ENCODE measurements at places on chromosomes 7 and 10. TPM values are rescaled to one million over a fixed set of nuclear protein-coding genes. Genes with fewer than 3 reads are reported as not detected.

DNA sequence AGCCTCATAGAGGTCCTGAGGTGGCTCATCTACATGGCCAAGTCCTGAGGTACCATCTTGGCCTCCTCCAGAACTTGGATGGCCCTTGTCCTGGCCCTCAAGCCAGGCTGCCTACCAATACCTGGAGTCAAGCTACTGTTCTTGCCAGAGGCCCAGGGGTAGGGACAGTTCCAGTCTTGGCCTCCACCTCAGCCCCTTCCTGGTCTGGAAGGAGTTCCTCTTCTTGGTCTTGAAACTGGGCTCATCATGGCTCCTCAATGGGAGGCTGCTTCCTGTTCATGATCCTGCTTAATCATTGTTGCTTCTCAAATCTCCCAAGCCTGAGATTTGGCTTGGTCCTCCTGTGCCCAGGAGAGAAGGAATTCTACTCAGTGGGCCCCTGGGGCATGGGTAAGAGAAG, 3.9 kb downstream of the HPS6 start:
- no peak for DNase-seq

FOXI2 gene
- not detected for total RNA-seq

ACHE gene
- total RNA-seq: 0.13 TPM

- no peak for DNase-seq
Observed at GRCh38 chr10:112244197-112244596, 39.0 kb upstream of the TECTB start.

DNA sequence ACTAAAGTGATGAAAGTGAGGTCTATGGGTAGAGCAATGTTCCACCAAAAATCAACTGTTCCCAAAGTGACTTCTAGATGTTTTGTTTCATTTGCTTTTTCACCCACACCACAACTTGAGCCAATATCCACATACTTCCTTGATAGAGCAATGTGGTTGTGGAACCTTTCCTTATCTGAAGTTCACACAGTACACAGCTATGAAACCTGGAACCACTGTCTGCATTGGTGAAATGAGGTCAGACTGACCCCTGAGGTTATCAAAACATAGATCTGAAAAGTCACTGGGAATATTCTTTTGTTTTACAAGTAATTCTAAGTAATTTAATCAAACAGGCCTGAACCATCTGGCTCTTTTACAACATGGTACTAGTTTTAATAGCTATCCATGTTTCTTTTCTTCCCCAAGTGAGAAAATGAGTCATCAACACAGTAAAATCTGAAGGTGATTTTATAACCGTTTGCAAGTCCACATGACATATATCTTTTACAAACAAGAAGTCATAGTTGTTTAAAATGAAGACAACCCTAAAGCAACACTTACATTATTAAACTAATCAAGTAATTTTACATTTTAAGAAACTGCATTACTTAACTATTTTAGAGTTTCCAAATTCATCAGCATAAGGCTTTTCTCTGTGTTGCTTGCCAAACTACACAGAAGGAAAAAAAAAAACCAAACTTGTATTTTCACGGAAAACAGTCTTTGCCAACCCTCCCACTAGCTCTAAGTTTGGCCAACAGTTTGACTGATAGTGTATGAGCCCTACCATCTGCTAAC, 80.3 kb downstream of the LRRC17 start:
- peak; percentile 82 for DNase-seq

DNA sequence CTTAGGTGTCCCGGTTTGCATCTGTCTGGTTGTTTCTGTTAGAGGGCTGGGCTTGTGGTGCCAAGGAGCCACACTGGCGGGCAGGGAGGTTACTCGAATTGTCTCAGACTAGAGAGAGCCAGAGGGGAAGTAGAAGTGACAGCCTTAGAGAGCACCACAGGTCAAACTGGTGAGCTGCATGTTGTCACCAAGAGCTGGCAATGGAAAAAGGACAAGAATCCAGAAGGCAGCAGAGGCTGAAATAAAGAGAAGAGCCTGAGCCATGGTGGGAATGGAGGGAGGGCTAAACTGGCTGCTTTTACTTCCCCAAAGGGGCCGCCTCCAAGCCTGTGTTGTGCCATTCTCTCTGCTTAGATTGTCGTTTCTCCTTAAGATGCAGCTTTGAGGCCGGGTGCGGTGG, 31.1 kb upstream of the RHBDD2 start:
- DNase-seq: no peak

AKR1C3 gene
- total RNA-seq: 95.6 TPM

GRCh38 chr7:20504060-20504459, 111.4 kb upstream of the ABCB5 start:
- no peak for DNase-seq

SORBS1 gene
- total RNA-seq: 0.21 TPM

SYNPO2L gene
- not detected for total RNA-seq

TMEM196 gene
- not detected for total RNA-seq

TCAF2 gene
- total RNA-seq: 0.65 TPM

GRCh38 chr7:116511552-116512519, 12.3 kb downstream of the CAV2 start:
- DNase-seq: peak; percentile 77

ANTXRL gene
- not detected for total RNA-seq

DNA sequence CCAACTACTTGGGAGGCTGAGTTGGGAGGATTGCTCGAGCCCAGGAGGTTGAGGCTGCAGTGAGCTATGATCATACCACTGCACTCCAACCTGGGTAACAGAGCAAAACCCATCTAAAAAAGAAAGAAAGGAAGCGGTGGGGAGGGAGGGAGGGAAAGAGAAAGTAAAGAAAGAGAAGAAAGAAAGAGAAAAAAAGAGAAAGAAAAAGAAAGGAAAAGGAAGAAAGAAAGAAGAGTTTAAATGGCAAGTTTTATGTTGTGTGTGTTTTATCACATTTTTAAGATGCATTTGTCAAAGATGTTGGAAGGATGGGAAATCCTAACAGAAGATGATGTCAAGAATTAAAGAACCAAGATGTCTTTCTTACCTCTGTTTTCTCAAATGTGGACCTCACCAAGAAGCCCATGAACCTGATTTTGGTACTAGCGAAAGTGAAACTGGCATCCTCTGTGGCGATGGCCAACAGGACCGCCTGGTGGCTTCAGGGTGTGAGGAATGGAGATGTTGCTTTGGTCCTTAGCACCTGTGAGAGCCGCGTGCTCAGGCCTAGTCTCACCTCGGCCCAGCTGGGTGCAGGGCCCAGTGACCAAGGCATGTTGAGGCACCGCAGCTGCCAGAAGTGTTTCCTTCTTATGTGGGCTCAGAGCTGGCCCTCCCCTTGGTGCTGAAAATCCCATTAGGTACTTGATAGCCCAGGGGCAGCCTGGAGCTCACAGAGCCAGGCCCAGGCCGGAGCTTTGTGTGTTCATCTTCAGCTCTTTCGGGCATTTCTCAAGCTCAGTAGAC, 9.8 kb downstream of the UCMA start:
- DNase-seq: no peak

DNA sequence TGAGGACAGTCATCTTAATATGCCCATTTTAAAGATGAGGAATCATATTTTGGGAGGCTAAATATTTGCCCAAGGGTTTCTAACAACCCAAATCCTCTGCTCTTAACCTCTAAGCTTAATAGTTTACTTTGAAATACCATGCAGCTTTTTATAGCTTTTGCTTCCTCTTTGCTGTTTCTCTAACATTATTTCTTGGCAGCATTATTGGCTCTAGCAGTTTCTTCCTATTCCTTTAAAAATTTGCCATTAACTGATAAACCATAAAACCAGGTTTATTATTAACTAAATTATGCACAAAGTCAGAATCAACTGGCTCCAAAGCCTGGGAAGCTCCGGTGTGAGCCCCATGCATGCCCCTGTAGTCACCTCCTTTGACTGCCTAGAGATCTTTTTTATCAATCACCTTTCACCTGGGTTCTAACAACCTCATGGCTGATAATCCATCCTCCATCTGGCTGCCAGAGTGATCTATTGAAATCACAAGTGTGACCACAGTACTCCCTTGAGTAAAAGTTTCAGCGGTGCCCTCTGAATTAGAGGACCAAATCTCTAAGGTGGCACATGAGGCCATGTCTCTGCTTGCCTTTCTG, 62.4 kb downstream of the ITGB8 start:
- DNase-seq: peak; percentile 81

TSPAN14 gene
- 65.1 TPM for total RNA-seq

ANXA8 gene
- not detected for total RNA-seq

OPN1SW gene
- total RNA-seq: not detected

DNA sequence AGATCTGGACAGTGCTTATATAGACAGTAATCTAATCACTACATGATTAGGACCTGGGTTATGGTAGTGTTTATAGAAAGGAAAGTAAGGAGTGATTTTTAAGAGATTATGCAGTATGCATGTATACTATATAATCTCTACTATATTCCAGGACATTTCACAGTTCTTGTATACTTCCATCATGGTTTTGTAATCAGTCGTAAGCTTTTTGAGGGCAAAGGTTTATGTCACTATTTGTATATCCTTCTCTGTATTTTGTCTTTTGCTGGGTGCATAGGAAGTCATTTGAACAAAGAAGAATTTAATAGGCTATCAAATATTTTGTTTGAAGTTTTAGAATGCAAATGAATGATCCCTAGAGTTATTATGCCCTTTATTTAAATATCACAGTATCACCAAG, 39.2 kb downstream of the RSBN1L start:
- no peak for DNase-seq

RSPH10B2 gene
- not detected for total RNA-seq

NOS3 gene
- 13.0 TPM for total RNA-seq

OR2A5 gene
- not detected for total RNA-seq

- DNase-seq: no peak
Observed at GRCh38 chr10:113858541-113858940, 4.1 kb downstream of the NHLRC2 start.

DNA sequence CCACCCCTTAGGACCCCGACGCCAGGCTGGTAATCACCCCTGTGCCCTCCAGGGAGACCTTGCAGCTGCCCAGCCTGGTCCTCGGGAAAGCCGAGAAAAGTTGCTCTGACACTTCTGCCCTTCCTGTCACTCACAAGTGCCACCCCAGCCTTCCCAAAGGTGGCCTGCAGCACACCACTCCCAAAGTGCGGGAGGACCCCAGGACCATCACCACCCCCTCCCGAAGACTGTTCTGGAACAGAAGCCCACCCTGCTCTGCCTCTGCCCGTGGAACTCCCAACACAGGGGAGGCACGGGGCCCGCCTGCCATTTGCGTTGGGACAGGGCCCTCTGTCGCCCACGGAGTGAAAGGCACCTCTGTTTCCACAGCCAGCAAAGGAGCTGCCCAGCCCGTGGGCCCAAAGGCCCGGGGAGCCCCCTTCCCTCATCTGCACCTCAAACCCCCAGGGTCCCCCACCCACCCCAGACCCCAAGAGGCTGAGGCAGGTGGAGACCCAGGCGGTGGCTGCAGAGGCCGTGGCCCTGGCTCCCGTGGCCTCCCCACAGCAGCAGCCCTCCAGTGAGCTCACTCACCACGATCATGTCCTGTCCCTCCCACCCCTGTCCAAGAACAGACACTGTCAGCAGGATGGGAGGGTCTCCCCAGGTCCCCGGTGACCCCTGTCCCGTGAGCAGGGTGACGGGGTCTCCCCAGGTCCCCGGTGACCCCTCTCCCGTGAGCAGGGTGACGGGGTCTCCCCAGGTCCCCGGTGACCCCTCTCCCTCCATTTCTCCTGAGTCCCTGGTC, 47.8 kb upstream of the PPP2R2D start:
- DNase-seq: no peak

DNA sequence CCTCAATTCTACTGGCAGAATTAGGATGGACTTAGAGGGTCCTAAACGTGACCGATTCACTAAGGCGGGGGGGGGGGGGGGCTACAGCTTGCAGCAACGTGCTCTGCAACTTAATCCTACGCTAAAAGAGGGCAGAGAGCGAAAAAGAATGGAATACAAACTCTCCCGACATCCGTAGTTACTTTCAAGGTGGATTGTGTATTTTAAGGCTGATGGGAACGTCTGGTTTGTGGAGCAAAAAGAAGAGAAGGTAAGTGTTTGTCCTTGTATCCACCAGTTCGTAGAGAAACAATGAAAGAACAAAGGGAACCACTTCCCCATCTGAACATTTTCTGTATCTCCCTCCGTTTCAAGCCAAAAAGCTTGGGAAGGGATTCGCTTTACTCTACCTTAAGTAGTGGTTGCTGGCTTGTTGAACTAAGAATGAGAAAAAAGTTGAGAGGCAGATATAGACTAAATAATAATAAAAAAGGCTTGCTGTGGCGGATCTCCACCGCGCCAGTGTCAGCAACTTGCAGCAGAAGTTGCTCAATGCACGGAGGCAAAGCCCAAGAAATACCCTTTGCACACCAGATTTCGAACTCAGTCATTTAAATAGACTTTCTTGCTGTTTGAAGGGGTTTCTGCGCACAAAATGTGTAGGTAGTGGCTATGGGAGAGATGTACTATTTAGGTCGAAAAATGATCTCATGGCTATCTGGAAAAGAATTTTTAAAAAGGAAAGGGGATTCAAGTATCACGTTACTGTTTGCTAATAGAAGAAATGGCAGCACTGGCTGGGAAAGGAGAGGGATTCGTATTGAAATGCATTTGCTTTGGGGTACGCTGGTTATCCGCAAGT, 736 bp downstream of the SKIDA1 start:
- DNase-seq: no peak

GRCh38 chr10:126017961-126018560, 121.7 kb downstream of the FANK1 start:
- DNase-seq: no peak

TAS2R41 gene
- not detected for total RNA-seq

Data from HT-29 (cell line).